H54 (cell line): ENCODE measurements at places on chromosomes 1 and 21.

DNA sequence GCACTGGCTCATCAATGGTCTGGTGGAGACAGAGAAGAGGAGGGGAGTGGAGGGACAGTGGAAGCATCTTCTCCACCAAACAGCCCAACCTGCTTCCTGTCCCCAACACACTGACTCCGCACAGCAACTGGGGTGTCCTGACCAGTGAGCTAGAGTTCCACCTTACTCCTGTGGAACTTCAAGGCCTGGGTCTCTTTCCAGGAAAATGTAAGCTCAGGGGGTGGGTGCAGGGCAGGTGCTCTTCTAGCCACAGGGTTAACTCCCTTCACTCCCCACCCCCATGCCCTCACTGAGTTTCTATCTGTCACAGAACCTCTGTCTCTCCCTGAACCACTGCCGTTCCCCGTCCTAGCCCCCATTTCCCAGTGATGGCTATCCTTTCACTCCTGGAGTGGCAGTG, 876 bp downstream of the MOB3C start:
- DNase-seq: no peak

DNA sequence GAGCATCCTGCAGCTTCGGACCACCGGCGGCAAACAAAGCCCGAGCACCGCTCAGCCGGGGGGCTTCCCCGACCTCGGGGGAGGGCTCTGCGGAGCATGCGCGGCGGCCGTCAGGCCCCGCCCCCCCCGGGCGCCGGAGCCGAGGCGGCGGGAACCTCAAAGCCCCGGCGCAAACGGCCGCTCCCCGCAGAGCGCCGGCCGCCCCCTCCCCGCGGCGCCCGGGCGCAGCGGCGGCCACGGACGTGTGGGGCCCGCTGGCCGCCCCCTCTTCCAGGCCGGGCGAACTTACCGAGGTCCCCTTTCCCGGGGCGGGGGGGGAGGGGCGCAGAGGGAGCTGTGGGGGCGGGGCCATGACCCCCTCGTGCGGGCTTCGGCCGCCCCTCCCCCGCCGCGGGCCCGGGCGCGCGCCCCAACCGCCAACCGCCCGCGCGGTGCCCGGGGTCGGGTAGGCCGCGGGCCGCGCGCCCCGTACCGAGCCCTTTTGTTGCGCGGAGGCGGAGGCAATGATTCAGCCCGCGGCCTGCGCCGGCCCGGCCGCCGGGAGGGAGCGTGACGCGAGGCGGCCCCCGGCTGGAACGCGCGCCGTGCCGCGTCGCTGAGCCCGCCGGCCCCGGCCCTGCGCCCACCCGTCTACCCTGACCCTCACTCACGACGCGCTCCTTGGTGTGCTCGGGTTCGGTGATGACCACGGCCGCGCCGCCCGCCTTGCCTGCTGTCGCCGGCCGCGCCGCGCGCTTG, 1.7 kb downstream of the RCC2 start:
- no peak for DNase-seq

- no peak for DNase-seq
Measured at GRCh38 chr1:4830707-4831106, 176.3 kb downstream of the AJAP1 start.

- DNase-seq: no peak
Measured at GRCh38 chr1:169894424-169895145, 889 bp upstream of the SCYL3 start.

DNA sequence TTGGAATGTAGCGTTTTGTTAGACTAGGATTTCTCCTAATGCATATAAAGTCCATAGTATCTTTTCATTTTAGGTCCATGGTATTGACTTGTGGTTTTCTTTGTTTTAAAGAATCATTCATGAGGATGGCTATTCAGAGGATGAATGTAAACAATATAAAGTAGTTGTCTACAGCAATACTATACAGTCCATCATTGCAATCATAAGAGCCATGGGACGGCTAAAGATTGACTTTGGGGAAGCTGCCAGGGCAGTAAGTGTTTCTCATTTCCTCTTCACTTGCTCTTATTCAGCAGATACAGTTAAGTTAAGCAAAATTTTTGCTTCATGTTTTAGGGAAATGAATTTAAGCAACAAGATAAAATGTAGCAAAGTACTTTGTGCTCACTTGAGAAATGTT, 25.4 kb downstream of the GNAI3 start:
- DNase-seq: no peak

GRCh38 chr1:56985857-56986256, 20.0 kb upstream of the C8B start:
- no peak for DNase-seq

DNA sequence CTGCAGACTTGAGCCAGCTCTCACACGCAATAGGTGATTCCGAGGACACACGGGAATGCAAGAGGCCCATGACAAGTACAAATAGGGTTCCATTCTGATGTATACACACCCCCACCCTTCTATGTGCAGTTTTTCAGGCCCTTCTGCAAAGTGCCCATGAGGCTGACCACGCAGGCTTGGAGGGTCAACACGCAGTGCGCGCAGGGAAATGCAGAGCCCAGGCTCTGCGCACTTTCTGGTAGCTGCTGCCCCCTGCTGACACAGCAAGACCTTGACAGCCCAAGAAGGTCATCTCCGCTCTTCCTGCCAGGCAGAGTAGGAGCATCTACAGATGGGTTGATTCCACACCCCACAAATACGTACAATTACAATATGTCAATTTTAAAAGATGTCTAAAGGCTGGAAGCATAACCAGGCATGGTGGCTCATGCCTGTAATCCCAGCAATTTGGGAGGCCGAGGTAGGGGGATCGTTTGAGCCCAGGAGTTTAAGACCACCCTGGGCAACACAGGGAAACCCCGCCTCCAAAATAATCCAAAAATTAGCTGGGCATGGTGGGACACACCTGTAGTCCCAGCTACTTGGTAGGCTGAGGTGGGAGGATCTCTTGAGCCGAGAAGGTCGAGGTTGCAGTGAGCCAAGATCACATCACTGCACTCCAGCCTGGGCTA, 18.5 kb downstream of the SH3BP5L start:
- DNase-seq: no peak

DNA sequence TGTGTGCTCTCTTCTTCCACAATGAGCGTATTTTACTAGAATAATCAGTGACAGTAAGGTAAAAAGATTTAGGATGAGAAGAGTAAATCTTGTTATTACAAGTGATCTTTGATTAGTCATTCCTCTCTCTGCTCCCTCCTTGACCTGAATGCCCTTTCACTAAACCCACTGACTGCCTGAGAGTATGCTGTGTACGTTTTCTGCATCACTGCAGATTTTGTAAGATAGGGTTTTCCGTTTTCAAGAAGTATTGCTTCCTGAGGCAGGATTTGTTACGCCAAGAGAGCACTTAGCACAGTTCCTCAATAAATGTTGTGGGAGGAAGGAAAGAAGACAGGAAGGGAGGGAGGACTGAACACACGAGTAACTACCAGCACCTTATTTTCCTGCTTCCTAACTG, 7.7 kb upstream of the LAMB3 start:
- no peak for DNase-seq

DNA sequence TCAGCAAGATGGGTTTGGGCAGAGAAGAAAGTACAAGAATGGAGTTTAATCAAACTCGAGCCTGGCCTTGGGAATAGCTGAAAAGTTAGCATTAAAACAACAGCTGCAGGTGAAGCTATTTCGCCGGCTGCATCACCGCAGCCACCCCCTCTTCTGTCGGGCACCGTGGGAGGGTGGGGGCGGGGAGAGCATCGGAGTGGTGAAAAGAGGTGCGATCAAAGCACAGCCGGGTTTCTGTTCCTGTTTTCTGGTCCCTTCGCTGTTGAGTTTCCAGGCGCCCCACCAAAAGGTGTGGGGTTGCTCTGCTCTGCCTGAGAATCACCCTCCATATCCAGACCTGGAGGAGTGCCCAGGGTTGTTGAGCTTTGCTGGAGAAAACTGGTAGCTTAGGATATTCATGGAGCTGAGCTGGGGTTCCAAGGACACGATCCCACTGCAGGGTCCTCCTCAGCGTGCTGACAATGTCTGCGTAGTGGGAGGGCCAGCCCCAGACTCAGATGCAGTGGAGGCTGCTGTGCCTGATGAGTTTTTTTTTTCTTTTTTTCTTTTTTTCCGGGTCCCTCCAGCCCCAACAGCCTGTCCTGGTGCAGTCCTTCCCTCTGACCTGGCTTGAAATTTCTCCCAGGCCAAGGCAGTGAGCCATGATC, 127.5 kb upstream of the C1orf174 start:
- no peak for DNase-seq

GRCh38 chr1:163241746-163242145, 39.0 kb upstream of the RGS5 start:
- DNase-seq: no peak

DNA sequence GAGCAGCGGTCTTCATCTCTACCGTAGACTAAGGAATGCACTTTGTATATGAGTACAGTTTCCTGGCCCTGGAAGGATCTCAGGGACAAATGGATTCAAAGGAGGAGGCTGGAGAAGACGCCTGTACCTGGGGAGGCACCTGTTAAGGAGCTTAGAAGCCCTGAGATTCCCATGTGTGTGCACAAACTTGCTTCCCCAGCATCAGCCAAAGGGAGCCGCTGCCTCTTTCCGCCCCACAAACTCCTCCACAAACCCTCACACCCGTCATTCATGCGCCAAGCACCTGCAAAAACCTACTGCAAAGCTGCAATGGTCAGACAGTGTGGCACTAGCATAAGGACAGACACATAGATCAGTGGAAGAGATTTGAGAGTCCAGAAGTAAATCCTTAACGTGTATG, 54.5 kb downstream of the RRAGC start:
- DNase-seq: no peak

DNA sequence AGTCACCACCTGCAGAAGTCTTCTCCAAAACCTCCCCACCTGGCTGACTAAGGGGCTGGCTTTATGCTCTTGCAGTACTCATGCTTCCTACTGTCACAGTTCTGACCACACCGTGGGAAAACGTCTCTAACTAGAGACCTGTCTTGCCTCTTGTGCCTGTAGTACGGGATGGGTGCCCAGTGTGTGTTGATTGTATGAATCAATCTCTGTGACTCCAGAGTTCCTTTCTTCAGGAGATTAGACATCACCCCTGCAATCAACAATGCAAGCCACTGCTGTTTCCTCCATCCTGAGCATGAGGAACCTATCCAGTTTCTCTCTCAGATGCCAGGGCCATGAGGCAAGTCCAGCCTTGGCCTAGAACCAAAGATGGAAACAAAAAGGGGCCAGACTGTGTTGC, 64.1 kb downstream of the LRRN2 start:
- no peak for DNase-seq

- DNase-seq: peak; percentile 93
Measured at GRCh38 chr1:34162852-34163766, 1.9 kb downstream of the CSMD2 start.

- DNase-seq: no peak
Measured at GRCh38 chr21:14572204-14572780, 26.2 kb upstream of the SAMSN1 start.
